HuH-7 (cell line): ENCODE measurements at places on chromosomes 4 and X.

DNA sequence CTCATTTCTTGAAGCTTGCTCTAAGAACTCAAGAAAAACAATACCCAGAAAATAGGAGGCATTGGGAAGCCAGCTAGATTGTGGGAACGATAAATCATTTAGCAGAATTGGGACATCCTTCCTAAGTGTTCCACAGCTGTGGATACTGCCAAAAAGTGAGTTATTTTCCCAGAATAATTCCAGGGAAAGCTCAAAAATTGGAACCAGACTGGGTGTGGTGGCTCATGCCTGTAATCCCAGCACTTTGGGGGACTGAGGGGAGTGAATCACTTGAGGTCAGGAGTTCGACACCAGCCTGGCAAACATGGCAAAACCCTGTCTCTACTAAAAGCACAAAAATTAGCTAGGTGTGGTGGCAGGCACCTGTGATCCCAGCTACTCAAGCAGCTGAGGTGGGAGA lies 68.2 kb upstream of the GK2 start:
- no peak for DNase-seq

GRCh38 chr4:150259861-150260567 lies 181.8 kb downstream of the DCLK2 start:
- DNase-seq = no peak

DNA sequence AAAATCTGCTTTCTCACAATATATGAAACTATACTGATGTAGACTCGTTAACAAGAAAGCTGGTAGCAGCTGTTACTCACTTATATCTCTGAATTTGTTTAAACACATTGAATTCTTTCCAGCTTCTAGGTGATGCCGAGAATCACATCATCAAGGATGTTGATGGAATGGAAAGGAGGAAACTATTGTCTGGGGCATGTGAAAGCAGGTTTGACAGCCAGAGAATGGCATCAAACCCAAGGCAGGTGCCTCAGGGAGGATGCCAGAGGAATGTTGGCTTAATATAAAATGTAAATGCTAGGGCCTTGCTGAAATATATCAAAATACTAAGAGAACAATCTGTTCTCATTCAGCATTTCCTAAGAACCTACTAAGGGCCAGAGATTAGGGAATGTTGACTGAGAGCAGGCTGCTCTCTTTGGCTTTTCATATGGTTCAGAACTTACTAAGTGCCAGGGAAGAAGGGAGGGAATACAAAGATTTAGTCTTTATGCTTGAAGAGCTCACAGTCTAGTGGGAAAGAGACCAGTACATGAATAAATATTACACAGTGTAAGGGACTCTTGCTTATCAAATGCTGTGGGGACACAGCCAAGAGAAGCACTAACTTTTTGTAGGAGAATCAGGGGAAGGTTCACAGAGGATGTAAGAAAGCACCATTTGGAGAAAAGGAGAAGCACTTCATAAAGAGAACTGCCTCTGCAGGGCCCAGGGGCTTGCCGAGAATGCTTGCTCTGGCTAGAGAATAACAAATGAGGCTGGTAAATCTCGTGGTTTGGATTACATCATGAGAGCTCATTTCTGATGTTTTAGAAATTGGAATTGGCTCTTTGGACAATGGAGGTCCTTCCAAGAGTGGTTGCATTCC lies 14.7 kb downstream of the SLIT2 start:
- DNase-seq = no peak

- no peak for DNase-seq
These were observed 120.5 kb downstream of the ENPP6 start for GRCh38 chr4:184097241-184097605.

DNA sequence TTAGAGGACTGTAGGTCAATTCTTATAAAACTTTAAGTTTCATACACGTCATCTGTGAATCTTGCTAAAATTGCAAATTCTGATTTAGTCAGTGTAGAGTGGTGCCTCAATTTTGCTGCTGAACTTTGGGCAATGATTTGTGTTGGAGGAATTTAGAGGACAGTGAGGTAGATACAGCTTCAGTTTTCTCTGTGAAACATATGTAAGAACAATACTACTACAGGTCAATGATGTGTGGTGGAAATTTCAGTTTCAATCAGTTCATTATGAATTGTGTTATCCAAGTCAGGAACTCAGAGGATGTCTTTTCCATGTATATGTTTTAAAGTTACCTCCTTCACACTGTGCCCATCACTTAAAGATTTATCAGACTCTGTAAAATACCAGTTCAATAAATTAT lies 1597.8 kb upstream of the PCDH10 start:
- no peak for DNase-seq
